Left renal pelvis (tissue), 4 donors: ENCODE measurements at places on chromosomes 12 and 14. TPM values are rescaled to one million over a fixed set of nuclear protein-coding genes. Genes with fewer than 3 reads are reported as not detected.

The TAMALIN gene
- 16.8 TPM for polyA plus RNA-seq

The NTS gene
- 8.9 TPM for polyA plus RNA-seq

The VIPAS39 gene
- polyA plus RNA-seq, result 29.4 TPM

The FGF6 gene
- polyA plus RNA-seq, result not detected

The MEG3 gene
- 218 TPM for polyA plus RNA-seq

The CFAP54 gene
- polyA plus RNA-seq, result 2.7 TPM

The IRF2BPL gene
- 108 TPM for polyA plus RNA-seq

The SLCO1B1 gene
- polyA plus RNA-seq, result not detected

GRCh38 chr12:41956353-41956752 lies 188.3 kb downstream of the GXYLT1 start:
- DNase-seq, result no peak

GRCh38 chr12:84361651-84362551 lies 550.7 kb downstream of the SLC6A15 start:
- DNase-seq, result no peak

DNA sequence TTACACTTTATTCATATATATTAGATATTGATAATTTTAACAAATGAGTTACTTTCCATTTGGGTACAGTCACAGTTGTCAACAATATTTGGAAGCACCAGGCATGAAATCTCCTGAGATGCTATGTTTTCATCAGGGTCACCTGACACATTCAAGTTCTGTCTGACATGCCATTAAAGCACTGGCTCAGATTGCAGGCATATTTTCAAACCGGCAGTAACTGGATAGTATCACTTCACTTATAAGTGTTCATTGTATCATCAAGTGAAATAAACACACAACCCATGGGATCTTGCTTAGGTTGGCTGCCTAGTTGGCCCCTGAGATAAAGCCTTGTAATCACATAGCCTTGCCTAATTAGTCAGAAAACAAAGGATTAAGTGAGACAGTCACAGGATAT lies 4.8 kb downstream of the IFNG start:
- DNase-seq, result no peak

DNA sequence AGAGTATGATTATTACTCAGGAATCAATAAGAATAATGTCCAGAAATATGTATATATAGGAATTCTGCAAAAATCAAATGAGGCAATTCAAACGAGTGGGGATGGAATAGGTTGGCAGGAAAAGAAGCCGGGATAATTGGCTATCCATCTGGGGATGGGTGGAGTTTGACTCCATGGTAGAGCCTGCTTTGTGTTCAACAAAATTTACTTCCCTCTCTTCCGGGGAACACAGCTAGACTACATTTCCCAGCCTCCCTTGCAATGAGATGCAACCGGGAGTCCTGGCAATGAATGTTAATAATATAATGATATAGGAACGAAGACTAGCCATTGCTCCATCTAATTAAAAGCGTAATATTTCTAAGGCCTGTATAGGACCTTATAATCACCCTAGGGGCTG lies 146.6 kb downstream of the EFCAB11 start:
- DNase-seq, result no peak

DNA sequence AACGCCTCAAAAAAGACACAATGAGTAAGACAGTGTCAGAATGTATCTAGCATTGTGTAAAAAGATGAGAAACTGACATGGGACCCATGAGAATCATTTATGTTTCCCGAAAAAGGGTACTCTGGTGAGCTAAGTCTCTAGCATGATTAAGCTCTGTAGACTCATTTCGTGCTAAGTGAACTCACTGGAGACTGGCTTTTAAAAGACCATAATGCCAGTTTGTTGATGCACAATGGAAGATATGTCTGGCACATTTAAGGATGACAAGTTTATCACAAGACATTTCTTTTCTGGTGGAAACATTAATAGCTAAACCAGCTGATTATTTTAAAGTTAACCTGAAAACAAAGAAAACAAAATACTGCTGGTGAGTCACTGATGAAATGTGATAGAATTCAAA lies 233.5 kb downstream of the SLC2A13 start:
- DNase-seq, result no peak

GRCh38 chr14:29741909-29742401 lies 185.7 kb downstream of the PRKD1 start:
- DNase-seq, result no peak

DNA sequence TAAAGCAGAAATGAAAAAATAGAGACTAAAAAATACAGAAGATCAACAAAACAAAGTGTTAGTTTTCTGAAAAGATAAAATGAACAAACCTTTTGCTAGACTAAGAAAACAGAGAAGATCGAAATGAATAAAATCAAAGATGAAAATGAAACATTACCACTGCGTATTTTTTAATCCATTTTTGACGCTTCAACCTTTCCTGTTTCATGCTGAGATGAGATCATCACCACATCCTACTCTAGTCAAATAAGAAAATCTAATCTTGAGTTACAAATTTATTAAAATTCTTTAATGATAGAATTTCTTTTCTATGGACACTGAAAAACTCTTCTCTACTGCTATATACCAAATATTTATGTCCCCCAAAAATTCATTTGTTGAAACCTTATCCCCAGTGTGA lies 30.7 kb downstream of the MAGOHB start:
- no peak for DNase-seq

DNA sequence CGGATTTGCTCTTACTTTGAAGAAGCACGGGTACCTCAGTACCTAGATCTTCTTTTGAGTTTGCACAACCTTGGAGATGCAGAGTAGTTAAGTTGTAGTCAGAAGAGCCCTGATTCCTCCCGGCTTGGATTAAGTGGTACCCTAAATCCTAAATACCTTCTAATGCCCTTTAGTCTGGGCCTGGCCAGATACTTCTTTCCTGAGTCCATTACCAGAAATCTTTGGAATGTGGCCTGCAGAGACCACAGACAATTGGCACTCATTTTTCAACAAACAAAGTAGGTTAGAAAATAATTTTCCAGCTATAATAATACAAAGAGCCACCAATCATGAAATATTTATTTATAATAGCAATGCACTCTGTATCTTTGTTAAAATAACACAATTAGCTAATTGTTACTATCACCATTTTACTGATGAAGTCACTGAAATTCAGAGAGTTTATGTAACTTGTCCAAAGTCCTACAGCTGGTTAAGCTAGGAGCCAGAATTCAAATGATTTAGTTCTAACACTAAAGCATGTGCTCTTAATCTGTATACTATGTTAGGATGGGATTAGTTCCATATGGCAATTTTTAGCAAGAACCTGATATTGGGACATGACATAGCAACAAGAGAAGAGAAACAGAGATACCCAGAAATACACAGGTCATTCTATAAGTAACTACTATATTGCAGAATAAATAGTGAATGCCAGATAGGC lies 132.1 kb upstream of the PDZRN4 start:
- DNase-seq, result no peak

GRCh38 chr12:90100579-90100978 lies 391.9 kb upstream of the ATP2B1 start:
- no peak for DNase-seq

- no peak for DNase-seq
These were observed 612 bp upstream of the FOXN3 start for GRCh38 chr14:89417465-89418225.

DNA sequence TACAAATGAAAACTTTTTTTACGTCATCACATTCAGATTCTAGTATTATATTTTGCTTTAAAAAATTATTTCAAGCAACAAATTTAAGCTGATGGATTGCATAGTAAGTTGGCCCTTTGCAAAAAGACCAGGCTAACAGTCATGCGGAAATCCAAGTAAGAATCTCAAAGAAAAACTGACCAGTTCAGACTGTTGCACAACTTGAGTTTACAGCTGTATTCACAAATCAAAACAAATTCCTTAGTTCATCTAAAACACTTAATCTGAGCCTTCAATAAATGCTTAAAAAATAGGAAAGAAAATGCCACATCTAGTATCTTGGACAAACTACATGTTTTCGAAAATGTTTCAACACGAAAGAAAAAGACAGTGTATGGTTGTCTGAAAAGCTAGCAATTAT lies 847 bp downstream of the CCDC59 start:
- DNase-seq, result no peak

DNA sequence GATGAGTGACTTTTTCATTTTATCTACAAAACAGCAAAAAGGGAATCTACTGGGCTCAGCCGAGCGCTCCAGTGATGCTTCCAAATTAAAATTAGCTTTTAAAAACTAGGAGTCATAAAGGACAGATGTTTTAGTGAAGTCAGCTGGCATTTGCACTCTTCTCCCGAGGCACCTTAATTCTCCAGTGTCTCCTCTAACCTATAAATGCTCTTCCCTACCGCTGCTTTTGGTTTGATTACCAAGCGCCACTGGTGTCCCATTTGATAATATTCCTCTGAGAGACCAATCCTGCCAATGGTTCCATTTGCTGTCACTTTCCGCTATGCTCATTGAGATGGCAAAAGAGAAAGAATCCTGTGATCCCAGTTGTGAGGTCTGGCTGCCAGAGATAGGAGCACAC lies 29.3 kb upstream of the PIWIL1 start:
- no peak for DNase-seq

DNA sequence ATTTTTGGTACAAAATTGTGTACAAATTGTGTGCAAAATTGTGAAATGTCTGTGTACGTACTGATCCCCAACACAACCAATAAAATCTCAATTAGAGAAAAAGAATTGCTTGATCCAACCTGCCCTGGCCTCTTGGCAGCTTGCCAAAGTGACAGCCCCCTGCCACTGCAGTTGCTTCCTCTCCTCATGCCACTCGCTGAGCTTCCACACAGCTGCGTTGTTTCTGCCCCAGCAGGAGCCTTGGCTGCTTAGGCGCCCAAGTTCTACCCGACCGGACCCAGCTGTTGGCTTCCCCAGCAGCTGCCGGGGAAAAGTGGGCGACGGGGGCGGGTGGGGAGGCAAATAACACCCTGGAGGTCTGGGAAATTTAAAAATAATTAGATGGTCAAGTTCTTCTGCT lies 171.8 kb upstream of the ATF7IP start:
- DNase-seq, result no peak

- DNase-seq, result no peak
These were observed 8.6 kb downstream of the ISCU start for GRCh38 chr12:108570743-108571608.

- no peak for DNase-seq
These were observed 9.0 kb upstream of the COL2A1 start for GRCh38 chr12:48013287-48013686.

DNA sequence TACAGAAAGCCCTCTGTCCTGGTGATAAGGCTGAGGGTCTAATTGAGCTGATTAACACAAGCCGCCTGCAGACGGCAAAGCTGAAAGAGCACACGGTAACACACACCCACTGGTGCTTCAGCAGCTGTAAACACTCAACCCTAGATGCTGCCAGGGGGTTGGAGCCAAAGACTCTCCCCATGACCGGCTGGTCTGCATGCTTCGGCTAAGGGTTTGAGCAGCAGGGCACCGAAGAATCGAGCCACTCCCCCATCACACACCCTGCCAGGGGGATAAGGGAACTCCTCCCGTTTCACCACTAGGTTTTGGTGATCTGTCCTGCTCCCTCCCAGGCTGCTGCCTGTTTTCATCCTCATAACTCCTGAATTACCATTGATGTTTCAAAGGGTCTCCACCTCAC lies 141.0 kb upstream of the OVCH1 start:
- DNase-seq, result no peak

DNA sequence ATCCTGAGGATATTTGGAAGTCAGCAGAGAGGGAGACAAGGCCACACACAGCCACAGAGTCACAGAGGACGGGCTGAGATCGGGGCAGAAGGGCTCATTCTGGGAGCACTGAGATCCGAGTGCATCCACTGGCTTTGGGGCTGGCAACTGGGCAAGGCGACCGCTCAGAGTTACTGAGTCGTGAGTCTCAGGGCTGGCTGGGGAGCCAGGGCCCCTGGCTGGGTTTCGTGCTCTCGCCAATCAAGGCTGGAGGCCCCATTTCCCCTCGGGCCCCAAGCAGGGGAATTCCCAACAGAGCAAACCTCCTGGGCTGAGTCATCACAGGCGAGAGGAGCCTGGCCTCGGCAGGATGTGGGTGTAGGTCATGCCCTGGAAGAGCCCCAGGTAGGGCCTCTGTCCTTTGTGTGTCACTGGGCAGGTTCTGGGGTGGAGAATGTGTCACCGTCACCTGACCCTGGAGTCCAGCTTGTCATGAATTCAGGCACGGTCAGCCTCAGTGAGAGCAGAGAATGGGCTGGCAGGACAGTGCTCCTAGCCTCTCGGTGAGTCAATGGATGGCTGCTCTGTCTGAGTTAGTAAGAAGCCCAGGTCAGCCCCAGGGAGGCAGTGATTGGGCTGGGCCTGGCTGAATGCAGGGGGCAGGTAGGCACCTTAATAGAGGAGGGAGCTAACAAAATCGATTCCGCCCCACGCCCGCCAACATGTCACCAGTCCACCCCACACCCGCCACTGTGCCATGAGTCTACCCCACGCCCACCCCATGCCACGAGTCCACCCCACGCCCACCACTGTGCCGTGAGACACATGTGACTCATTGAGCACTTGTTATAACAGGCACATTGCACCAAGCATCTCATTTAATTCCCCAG lies 16.9 kb downstream of the ASB2 start:
- DNase-seq, result no peak

- no peak for DNase-seq
These were observed 449.8 kb downstream of the RAD51B start for GRCh38 chr14:68269136-68269927.

- DNase-seq, result no peak
These were observed 7.1 kb downstream of the SNRNP35 start for GRCh38 chr12:123465084-123465483.

DNA sequence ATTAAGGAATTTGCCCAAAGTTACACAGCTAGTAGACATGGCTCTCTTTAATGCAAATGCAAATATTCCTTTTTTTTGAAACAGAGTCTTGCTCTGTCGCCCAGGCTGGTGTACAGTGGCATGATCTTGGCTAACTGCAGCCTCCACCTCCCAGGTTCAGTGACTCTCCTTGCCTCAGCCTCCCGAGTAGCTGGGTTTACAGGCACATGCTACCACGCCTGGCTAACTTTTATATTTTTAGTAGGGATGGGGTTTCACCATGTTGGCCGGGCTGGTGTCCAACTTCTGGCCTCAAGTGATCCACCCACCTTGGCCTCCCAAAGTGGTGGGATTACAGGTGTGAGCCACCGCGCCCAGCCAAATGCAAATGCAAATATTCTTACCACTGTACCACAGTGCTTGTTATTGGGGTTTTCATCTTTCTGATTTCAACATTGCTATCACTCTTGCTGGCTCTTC lies 24.5 kb upstream of the HIGD1C start:
- no peak for DNase-seq

GRCh38 chr12:50056639-50056976 lies 788 bp upstream of the ASIC1 start:
- no peak for DNase-seq

- DNase-seq, result no peak
These were observed 15.1 kb downstream of the XRCC3 start for GRCh38 chr14:103699901-103700752.

GRCh38 chr12:105820429-105821125 lies 318.2 kb downstream of the NUAK1 start:
- no peak for DNase-seq

DNA sequence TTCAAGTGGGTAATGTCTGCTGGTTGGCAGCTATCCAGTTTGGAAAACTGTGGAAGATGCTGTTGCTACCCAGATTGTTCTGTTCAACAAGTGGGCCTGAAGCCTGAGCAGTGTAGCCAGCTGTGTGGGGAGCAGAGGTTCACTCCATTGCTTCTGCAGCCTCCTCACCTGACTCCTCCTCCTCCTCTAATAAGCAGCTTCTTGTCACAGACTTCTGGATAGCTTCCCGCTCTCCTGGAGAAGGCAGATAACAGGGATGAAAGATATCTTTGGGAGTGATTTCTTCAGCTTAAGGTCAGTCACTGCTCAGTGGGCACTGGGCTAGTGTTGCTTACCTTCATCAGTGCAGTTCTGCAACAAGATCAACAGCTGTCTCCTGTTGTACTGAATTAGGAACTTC lies 2.0 kb downstream of the POP5 start:
- DNase-seq, result no peak

GRCh38 chr14:74660167-74660566 lies 48.1 kb upstream of the LTBP2 start:
- DNase-seq, result no peak
